NCI-H69 (cell line): ENCODE measurements at places on chromosomes 2 and 18.

DNA sequence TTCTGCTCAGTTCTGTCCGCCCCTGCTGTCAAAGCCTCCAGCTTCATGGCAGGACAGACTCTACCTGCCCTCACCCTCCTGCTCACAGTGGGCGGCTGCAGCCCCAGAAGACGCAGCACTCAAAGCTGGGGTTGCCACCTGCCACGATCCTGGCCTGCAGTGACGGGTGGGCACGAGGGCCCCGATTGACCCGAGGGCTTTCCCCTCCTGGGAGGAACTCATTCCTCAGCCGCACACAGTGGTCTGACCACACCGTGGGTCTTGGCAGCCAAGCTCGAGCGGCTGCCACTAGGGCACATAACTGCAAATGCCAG lies 47.1 kb downstream of the HS6ST1 start:
- no peak for DNase-seq

DNA sequence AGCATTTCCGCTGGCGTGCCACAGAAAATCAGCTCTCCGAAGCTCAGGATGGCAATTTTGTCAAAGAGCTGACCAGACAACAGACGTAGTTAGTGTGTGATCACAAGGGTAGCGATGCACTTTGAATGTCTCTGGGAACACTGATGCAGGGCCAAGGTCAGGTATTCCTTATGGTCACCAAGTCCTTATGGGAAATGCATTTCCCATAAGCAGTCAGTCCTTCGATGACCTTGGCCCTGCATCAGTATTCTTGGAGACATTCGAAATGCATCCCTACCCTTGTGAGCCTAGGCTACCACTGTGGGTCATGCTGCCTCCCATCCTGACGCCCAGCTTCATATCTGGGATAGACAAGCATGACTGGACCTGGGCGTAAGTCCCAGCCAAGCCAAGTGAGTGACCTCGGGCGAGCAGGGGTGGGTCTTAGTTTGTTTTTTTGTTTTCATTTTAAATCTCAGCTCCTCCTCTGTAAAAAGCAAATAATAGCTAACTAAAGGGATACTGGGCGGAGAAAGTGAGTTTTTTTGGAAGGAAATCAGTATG lies 13.6 kb downstream of the ABCG5 start:
- no peak for DNase-seq

DNA sequence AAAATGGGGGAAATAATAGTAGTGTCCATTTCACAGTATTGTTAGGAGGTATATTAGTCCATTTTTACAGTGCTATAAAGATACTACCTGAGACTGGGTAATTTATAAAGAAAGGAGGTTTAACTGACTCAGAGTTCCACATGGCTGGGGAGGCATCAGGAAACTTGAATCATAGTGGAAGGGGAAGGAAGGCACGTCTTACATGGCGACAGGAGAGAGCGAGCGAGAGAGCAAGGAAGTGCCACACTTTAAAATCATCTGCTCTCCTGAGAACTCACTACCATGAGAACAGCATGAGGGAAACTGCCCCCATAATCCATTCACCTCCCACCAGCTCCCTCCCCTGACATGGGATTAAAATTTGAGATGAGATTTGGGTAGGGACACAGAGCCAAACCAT lies 23.4 kb downstream of the MGAT5 start:
- no peak for DNase-seq

- DNase-seq, result no peak
Measured at GRCh38 chr2:47402555-47402804, 476 bp upstream of the MSH2 start.

DNA sequence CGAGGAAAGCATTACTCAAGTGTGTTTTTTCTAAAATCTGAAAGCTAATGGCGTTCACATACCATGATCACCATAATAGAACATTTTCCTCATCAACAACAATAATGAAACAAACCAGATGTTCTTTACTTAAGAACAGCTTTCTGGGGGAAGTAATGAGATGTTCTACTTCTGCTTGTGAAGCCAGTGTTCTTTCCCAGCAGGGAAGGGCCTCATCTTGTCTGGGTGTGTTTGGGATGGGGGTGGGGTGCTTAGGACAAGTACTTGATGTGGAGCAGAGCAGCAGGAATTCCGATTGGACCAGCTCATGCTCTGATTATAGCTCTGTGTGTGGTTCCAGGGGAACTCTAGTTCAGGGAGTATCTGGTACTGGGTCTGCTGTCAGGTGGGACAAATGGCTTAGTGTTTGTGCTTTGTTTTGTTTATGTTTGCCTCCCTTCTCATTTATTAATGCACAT lies 163.0 kb upstream of the NOSTRIN start:
- DNase-seq, result peak; percentile 75

DNA sequence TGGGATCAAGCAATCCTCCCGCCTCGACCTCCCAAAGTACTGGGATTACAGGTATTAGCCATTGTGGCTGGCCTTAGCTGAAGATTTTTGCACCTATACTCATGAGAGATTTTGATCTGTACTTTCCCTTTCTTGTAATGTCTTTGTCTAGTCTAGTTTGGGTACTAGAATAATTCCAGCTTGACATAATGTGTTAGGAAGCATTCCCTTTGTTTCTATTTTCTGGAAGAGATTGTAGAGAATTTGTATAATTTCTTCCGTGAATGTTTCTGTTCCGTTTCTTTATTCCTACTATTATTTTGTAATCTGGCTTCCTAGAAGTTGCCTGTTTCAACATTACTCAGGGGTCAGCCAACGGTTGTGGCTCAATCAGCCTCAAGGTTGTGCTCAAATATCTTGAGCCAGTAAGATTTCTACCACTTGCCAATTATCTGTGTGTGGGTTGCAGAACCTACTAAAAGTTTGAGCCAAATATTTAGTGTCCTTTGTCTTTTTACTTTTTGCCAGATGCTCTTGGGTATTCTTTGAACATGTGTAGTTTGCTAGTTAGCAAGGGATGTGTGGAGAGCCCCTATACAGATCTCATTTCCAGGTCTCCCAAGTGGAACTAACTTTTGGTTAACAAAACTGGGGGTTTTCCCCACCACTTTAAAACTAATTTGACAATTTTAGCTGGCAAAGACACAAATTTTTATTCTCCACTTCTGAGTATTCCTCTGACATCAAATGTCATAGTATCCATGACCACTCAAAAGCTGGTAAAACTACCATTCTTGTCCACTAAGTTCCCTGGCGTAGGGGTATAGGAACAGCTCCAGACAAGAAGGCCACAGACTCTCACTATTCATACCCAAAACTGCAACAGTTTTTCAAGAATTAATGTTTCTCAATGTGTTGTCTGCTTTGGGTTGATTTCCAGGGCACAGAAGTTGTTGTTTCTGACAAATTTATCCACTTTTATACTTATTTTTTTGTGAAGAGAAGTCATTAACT lies 42.8 kb upstream of the BAZ2B start:
- no peak for DNase-seq

DNA sequence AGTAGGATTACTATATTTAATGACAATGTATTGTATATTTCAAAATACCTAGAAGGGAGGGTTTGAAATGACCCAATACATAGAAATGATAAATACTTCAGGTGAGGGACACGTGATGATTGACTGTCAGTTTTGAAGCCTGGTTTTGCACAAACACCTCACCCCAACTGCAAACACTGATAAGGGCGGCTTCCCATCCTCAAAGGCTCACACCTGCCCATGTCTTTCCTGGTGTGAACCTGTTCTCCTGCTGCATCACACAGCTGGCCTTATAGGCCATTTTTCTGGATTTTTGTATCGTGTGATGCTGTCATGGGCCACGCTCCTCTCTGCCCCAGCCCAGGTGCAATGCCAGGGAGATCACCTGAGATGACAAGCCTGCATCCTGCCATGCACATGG lies 166.5 kb upstream of the NCK2 start:
- DNase-seq, result no peak

DNA sequence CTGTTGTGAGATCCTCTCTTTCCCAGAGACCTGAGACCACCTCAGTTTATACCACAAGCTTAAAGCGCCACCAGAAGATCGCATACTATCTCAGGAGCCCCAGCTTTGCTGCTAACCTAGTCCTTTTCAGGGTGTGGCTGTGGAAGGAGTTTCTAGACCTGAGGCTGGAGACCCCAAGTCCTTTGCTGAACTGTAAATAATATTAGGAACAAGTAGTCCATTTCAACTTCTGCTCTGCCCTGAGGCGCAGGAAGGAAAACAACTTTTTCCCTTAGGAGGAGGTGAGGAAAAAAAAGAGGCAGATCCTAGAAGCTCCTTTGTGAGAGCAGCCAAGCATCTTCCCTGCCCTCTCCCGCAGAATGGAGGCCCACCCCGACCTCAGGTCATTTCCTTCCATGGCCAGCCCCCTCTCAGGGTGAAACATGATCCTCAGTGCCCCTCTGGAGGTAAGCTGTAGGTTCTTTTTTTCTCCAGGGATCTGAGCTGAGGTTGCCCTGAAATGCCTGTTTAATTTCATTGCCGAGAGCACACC lies 122.8 kb upstream of the LGALSL start:
- DNase-seq, result no peak

- DNase-seq, result no peak
Measured at GRCh38 chr2:60376252-60376651, 177.2 kb downstream of the BCL11A start.

DNA sequence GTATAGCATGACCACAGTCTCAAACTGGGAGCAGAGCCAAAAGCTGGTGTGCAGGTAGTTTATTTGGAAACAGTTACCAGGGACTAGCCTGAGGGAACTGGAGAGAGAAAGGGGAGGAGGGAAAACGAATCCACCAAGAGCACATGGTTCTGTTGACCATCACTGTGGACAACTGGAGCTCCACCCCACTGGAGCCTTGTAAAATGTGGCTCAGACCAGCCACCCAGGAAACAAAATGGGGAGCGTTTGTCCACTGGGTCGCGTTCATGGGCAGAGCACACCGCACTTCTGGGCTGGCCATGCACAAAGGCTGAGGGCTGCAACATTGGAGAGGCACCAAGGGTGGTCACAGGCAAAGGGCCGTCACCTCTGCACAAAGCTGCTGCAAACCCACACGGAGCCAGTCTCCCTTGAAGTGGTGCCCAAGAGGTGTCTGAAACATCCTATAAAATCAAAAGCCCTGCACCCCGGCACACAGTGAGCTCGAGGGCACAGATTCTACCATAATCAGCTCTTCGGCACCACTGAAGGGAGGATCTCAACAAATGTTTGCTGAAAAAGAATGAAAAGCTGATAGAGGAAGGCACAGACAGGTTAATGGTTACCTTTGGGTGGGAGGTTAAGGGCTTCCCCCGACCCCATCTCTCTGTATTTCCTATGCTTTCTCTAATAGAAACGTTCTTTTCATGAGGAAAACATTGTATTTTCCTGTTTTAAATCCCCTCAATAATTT lies 192.9 kb downstream of the INHBB start:
- peak; percentile 89 for DNase-seq

DNA sequence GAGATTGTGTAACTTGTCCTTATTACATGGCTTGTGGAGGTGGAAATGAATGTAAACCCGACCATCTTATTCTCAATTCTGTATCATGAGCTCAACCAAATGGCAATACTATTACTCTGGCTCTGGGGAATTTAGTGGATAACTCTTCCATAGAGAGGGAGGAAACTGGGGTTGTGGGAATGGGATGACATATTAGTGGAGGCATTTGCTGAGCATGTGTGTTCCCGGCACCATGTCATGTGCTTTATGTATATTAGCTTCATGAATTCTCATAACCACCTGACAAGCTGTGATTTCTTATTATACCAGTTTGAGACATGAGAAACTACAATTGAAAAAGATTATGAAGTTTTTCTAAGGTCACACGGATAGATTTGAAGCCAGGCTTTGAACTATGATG lies 112.8 kb upstream of the TMEFF2 start:
- DNase-seq, result no peak

DNA sequence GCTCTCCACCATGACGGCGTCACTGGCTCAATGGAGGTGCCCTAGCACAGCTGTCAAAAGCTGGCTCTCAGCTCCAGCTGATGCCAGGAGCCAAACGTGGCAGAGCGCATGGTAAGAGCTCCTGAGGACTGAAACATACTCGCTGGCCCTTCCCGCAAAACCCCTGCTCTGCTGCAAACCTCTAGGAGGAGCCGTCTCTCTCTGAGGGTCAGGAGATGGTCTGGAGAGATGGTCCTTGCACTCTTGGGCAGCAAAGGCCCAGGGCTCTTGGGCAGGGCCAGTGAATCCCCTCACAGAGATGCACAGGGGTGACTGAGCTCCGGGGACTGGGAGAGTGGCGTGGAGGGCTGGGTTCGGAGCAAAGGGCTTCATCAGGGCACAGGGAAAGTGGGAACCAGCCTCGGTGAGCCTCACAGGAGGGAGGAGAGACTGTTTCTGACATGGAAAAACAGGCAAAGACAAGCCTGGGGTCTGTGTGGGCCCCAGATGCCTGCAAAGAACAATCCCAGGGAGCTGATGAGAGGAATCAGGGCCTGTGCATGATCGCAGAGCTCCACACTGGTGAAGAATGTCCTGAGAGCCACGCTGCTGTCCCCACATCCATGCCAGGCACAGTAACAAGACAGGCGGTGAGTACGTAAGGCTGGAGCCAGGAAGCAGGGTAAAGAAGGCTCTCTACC lies 17.2 kb downstream of the SNORC start:
- no peak for DNase-seq

GRCh38 chr2:15734674-15735483 lies 143.2 kb downstream of the DDX1 start:
- DNase-seq, result no peak

DNA sequence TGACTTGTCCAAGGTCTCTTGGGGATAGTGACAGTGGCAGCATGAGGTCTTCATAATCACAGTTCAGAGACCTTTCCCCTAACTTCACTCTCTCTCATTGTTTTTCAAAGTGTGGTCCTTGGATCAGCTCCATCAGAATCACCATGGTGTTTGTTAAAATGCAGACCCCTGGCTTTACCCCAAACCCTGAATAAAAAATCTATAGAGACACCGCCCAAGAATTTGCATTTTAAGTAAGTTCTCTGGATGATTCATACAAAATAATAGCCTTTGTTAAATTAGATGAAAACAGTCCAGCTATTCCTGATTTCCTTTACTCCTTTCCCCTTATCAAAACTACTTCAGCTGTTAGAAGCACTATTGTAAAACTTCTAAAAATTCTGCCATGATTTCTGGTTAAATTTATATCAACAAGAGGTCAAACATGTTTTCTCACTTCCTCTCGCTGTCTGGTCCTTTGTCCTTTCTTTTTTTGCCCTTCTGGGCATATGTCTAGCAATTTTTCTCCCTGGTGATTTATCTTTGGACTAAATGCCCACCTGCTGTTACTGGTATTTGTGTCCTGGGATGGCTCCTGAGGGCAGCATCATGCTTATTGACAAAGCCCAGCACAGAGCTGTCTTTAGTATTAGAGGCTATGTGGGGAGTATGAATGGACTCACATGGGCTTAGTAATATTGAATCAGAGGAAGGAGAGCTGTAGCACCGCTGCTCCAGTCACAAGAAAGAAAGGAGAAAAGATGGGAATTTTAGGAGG lies 63.4 kb downstream of the LHCGR start:
- DNase-seq, result no peak

GRCh38 chr2:95388856-95389244 lies 13.7 kb upstream of the FAHD2A start:
- no peak for DNase-seq

GRCh38 chr2:238483656-238484055 lies 56.9 kb downstream of the ASB1 start:
- DNase-seq, result no peak

- no peak for DNase-seq
Measured at GRCh38 chr2:30336978-30337841, 105.9 kb downstream of the LBH start.
